ENCODE measurements at places on chromosomes 16 and 17. TPM values are rescaled to one million over a fixed set of nuclear protein-coding genes. Genes with fewer than 3 reads are reported as not detected.

GRCh38 chr16:78675312-78675711 lies 575.9 kb downstream of the WWOX start:
- H3K27me3 ChIP-seq: peaks cover 13% of the 10 kb centered on the region
- H3K27ac ChIP-seq: no peak overlapping the region
- 0 out of 2 replicates have a peak, but pooled peaks cover 4% of the 10 kb centered on the region for H3K4me1 ChIP-seq

The CHST5 gene
- total RNA-seq: 0.08 TPM

The CMTM4 gene
- 8.9 TPM for total RNA-seq

DNA sequence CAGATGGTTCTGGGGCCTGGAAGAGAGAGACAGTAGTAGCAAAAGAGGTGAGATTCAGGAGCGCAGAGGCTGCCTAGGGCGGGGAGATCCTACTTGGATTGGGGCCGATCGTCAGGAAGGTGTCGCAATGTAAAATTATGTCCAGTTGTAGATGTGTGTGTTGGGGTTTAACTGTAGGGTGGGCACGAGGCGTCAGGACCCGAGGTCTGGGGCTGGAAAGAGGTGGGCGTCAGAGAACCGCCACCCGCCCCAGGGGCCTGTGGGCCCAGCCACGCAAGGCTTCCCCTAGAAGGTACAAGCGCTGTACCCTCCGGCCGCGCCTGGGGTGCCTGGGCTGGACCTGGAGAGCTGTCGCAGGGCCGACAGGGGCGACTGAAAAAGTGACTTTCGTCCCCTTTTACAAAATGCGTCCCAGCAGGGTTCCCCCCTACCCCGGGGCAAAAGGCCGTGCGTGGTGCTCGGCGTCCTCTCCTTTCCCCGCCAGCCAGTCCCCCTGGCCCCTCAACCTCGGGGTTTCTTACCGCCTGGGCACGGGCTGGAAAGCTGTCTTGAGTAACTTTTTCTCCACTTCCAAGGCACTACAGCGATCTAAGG lies 2.8 kb downstream of the IRX3 start:
- H3K4me1 ChIP-seq: peaks cover 16% of the 10 kb centered on the region
- peaks cover 35% of the 10 kb centered on the region for H3K36me3 ChIP-seq
- no peaks in the 10 kb centered on the region for H3K27me3 ChIP-seq
- no peak overlapping the region for H3K27ac ChIP-seq

GRCh38 chr16:81816793-81817210 lies 37.7 kb downstream of the PLCG2 start:
- H3K36me3 ChIP-seq: no peaks in the 10 kb centered on the region
- no peak overlapping the region for H3K27ac ChIP-seq
- H3K27me3 ChIP-seq: no peaks in the 10 kb centered on the region
- no peak for DNase-seq

The RSAD1 gene
- total RNA-seq: 15.8 TPM

DNA sequence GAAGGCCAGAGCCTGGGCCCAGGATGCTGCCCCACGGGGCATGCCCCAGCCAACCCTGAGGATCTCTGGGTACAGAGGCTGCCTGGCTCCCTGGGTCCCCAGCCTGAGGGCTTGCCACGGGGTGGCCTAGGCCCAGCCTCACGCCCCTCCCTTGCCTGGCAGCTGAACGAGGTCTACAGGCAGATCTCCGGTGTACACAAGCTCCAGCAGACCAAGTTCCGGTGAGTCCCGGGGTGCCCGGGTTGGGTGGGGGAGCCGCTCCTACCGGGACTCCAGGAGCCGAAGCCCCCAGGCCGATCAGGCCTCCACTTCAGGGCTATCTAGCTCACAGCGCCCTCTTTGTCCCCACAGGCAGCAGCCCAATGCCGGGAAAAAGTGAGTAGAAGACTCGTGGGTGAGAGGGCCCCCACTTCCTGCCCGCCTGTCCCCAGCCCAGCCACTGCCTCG lies 19.4 kb downstream of the ITGB4 start:
- no peak for DNase-seq
- H3K4me1 ChIP-seq: no peaks in the 10 kb centered on the region
- no peak overlapping the region for H3K27ac ChIP-seq
- no peaks in the 10 kb centered on the region for H3K36me3 ChIP-seq
- no peak overlapping the region for H3K4me3 ChIP-seq

The RND2 gene
- 0.03 TPM for total RNA-seq

- H3K27ac ChIP-seq: no peak overlapping the region
- H3K36me3 ChIP-seq: peaks cover 72% of the 10 kb centered on the region
- DNase-seq: no peak
These were observed 12.5 kb upstream of the TMED6 start for GRCh38 chr16:69364088-69364487.

The ABCA5 gene
- 11.1 TPM for total RNA-seq

DNA sequence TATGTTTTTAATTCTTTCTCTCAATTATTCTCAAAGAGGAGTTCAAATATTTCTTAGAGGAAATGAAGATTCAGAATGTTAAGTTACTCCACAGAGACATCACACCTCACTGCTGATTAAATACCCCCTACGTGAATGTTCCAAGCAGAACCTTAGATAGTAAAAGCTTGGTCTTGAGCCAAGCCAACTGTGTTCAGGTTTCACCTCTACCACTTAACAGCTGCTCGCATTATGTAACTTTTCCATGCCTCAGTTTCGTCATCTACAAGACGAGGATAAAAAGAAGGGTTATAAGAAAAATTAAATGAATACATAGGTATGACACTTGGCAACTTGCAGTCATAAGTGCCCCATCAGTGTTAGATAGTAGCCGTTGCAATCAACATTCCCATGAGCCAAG lies 356.2 kb downstream of the RBFOX1 start:
- no peak overlapping the region for H3K4me3 ChIP-seq
- H3K27me3 ChIP-seq: no peaks in the 10 kb centered on the region
- no peaks in the 10 kb centered on the region for H3K4me1 ChIP-seq
- no peaks in the 10 kb centered on the region for H3K36me3 ChIP-seq
- no peak for DNase-seq

The TM4SF5 gene
- total RNA-seq: not detected

The KLHL10 gene
- total RNA-seq: not detected

DNA sequence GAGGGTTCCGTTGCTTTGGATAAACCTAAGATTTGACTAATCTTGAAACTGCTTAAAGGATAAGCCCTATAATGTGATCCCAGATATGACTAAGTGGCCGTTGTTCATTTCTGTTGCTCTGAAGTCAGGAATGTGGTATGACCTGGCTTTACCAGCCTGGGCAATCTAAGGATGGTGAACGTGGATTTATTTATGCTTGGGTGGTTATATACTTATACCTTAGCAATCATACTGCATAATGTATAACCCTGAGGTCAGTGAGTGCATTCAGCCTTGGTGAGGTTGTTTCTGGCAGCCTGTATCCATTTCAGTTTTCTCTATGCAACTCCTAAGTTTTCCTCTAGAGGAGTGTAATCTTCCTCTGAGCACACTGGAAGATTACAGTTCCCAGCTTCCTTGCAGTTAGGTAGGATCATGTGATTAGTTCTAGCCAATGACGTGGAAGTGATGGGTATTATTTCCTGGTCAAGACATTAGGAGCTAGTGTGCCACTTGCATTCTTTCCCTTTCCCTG lies 41.9 kb downstream of the FTO start:
- peak; percentile 45 for DNase-seq
- H3K4me1 ChIP-seq: peaks cover 24% of the 10 kb centered on the region

DNA sequence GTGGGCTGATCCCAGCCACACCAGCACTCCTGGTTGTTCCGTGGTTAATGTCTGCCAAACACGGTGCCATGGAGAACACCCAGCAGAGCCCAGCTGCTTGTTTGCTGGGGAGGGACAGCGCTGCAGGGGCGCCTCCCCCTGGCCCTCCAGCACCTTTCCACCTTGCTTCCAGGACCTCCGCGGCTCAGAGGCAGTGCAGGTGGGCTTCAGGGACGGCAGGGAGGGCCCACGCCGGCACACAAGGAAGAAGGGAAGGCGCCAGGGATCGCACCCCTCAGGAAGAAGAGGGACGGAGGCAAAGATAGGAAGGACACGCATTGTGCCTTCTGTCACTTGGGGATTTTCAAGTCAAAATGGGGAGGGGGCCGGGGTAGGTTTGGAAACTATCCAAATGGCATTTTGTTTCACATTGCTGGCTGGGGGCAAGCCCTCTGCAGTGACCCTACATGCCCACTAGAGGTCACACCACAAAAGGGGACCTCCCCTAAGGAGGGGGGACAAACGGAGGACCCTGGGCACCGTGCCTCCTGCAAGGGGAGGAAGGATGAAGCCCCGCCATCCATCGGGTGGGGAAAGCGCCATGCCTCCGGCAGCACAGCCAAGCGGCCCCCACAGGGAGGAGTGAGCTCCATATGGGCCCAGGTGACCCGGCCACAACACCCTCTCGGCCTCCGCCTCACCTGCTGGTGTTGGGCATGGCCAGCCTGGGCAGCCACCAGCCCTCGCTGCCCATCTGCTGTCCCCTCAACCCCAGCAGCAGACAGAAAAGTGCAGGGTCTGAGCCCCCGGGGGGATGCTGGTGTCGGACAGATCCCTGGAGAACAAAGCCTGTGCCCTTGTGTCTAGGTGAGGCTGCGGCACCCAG lies 7.5 kb upstream of the C16orf95 start:
- no peak for DNase-seq
- no peak overlapping the region for H3K4me3 ChIP-seq
- peaks cover 8% of the 10 kb centered on the region for H3K4me1 ChIP-seq
- H3K27ac ChIP-seq: no peak overlapping the region
- no peaks in the 10 kb centered on the region for H3K27me3 ChIP-seq
- peaks cover 40% of the 10 kb centered on the region for H3K36me3 ChIP-seq

GRCh38 chr17:55177159-55177854 lies 87.5 kb upstream of the HLF start:
- DNase-seq: no peak
- H3K27me3 ChIP-seq: no peaks in the 10 kb centered on the region
- H3K4me3 ChIP-seq: no peak overlapping the region

DNA sequence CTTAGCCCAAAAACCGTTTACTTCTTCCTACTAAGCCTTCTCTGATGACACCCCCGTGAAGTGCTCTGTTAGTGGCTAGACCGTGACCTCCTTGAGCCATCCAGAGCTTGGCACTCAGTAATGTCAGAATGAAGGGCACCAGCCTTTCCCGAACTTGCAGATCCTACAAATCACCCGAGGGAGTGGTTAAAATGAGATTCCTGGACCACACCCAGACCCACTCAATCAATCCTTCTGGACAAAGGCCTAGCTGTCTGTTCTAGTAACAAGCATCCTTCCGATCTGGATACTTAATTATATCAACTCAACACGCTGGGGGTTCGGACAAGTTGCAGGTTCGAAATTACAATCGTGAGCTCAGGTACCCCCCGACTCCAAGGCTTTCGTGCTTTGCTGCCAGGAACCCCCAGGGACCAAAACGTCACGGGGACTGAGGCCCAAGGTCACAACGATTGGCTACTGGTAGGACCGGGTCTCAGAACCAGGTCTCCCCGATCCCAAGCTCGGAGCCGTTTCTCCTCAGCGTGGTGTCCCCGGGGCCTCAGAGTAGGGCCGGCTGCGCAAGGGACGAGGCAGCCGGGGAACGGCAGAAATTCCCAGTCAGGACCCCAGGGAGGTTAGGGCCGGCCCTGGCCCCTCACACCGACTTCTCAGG lies 527 bp downstream of the CIAPIN1 start:
- H3K4me3 ChIP-seq: peak overlapping the region; percentile 84
- no peaks in the 10 kb centered on the region for H3K27me3 ChIP-seq
- H3K27ac ChIP-seq: peak overlapping the region; percentile 60
- H3K4me1 ChIP-seq: peaks cover 10% of the 10 kb centered on the region

The TLCD2 gene
- 0.95 TPM for total RNA-seq

DNA sequence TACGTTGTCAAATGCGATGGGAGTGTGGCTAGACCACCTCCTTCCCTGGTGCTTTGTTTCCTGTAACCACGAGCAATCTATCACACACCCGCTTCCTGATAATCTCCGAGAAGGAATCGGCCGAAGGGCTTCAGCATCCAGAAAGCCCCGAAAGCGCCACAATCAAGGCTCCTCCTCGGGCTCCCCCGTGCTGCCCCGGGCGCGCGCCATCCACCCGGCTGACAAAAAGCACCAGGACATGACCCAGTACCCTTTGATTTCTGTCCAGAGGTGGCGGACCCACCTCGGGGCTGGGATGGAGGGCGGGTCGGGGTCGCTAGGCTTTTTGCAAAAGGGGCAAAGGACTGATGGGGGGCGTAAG lies 743 bp upstream of the ARMC7 start:
- DNase-seq: no peak
- H3K4me3 ChIP-seq: peak overlapping the region; percentile 50
- H3K27ac ChIP-seq: no peak overlapping the region
- 0 out of 2 replicates have a peak, but pooled peaks cover 3% of the 10 kb centered on the region for H3K36me3 ChIP-seq

DNA sequence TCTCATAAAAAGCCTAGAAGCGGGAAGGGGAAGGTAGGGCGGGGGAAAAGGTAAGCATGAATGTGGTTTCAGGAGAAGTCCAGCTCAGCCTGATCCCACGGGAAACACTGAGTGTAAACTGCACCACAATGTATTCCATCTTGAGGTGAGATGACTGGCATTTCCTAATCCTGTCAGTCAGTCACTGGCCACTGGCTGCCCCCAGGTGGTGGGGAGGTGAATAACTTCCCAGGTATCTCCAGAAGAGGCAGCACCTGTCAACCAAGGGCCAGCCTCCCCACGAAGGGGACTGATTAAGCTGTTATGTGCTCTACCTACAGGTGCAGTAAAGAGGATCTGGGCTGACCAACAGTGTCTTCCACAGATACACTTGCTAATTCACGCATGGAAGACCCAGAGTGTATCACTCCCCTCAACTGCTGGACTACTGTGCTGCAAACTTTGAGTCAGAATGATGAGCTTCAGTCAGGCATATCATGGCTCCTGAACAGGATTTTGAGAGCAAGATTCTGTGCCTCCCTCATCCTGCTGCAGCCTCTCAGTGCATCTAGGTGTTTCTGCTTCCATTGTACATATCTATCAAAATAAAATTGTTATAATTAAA lies 108.5 kb upstream of the CCL2 start:
- no peak for DNase-seq
- H3K36me3 ChIP-seq: no peaks in the 10 kb centered on the region
- no peaks in the 10 kb centered on the region for H3K4me1 ChIP-seq
- H3K27ac ChIP-seq: no peak overlapping the region

DNA sequence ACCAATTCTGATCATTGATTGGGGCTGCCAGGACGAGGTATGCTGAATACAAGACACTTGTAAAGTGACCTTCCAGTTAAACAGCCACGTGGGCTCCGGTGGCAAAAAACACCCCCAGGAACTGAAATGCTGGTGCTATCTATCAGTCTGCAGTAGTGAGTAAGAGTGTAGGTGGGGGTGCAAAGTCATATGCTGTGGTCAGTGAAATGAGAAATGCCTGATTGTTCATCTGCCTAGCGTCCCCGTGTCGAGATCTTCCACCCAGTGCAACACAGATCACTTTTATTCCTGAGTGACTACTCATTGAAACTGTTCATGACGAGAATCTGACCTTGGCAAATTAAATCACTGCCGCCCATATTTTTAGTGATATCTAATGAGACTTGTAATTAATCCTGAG lies 806.5 kb upstream of the GOT2 start:
- H3K27ac ChIP-seq: no peak overlapping the region
- H3K4me1 ChIP-seq: peaks cover 9% of the 10 kb centered on the region

The NTN1 gene
- total RNA-seq: 22.8 TPM

The EPX gene
- not detected for total RNA-seq

The AARS1 gene
- 77.0 TPM for total RNA-seq

- H3K4me1 ChIP-seq: no peaks in the 10 kb centered on the region
- no peaks in the 10 kb centered on the region for H3K36me3 ChIP-seq
- no peak overlapping the region for H3K27ac ChIP-seq
These were observed 73.3 kb downstream of the PLCG2 start for GRCh38 chr16:81852347-81852746.

Data from SJSA1 (cell line).